H4 (cell line): ENCODE measurements at places on chromosomes 3 and 15. TPM values are rescaled to one million over a fixed set of nuclear protein-coding genes. Genes with fewer than 3 reads are reported as not detected.

Gene SUSD5
- total RNA-seq: not detected in 2 replicates

Gene ISL2
- 2.3 and 4.2 TPM in 2 replicates for total RNA-seq

Gene EOMES
- 0.17 TPM in 1 of 2 replicates, not detected in the other for total RNA-seq

Gene OR5AC2
- total RNA-seq: not detected in 2 replicates

Gene WDR93
- total RNA-seq: 0.35 TPM in 1 of 2 replicates, not detected in the other

Gene IQCF6
- not detected in 2 replicates for total RNA-seq

Gene MYZAP
- 1.5 and 5.1 TPM in 2 replicates for total RNA-seq

Gene TUSC7
- total RNA-seq: not detected in 2 replicates

- no peak for DNase-seq
These were observed 13.1 kb upstream of the EHD4 start for GRCh38 chr15:41985236-41986160.

DNA sequence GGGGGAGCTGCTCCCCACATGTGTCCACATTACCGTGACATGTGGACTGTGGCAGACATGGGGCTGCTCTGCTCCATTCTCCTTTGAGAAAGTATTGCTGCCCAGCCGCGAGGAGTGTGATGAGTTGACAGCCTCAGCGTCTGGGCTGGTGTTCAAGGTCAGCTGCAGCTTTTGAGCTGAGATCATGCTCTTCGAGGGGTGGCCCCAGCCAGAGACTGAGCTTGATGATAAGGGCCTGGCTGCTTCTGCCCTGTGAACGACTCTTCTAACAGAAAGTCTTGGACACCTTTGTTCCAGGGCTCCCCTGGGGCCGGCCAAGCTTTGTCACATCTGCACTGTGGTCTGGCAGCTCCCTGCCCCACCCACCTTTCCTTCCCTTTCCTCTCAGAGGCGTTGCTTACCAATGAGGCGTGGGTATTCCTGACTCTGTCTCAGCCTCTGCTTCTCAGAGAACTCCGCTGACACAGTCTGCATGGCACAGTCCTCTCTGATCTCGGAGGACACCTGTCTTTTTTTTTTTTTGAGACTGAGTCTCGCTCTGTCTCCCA is 86.6 kb downstream of the CHRD start:
- no peak for DNase-seq

GRCh38 chr15:62502451-62502850 is 337.4 kb upstream of the C2CD4B start:
- DNase-seq: no peak

GRCh38 chr3:181210275-181210674 is 220.7 kb upstream of the DNAJC19 start:
- no peak for DNase-seq

DNA sequence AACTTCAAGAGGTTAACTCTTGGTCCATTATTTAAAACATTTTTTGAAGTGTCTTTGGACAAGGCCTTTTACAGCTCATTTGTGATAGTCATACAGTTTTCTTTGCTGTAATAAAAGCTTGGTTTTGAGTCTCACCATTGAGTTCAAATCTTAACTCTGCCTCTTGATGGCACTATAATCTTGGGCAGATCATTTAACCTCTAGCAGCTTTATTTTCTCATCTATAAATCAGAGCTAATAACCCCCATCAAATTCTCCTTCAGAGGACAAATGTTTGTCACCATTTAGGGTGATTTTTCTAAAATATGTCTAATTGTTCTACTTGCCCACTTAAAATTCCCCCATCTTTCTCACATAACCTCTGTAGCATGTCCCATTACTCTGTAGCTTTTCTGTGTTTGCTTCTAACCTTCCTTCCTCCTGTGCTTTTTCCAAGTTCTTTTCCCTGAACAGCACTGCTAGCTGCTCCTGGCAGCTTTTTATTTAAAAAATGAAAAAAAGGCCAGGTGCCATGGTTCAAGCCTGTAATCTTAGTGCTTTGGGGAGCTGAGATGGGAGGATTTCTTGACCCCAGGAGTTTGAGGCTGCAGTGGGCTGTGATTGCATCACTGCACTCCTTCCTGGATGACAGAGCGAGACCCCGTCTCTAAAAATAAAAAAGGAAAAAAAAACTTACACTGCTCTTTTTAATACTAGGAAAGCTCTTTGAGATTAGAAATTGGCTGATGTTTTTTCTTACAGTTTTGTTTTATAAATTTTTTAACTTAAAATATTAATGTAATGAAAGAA is 28.5 kb downstream of the UBE2E1 start:
- no peak for DNase-seq

- DNase-seq: no peak
These were observed 2.9 kb downstream of the CTNNB1 start for GRCh38 chr3:41202075-41202833.

DNA sequence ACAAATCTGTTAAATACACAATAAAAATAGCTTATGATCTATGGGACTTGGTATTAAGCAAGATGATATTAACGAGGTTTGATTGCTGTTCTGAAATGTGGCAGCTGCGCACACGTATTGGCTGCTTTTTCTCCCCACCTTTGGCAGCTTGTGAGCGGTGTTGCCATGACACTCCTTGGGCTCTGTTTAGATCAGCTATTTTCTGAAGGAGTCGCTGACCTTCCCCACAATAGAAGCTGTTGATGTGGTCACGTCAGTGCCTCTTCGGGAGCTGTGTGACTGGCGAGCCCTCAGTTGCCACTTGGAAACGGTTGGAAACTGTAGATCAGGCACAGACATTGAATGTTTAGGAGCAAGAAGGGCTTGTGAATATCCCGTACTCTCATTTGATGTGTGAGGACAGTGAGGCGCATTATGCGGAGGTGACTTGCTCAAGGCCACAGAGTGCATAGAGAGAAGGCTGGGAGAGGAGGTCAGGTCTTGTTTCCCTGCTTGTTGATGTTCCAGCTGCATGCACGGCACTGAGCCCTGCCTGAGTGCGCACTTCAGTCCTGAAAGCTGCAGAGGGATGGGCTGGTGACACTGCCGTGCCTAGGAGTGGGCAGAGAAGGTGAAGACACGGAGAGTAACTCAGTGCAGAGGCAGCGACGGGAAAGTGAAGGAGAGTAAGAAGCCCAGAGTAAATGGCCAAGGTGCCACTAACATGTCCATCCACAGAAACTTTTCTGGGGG is 198.4 kb downstream of the LPP start:
- DNase-seq: no peak

DNA sequence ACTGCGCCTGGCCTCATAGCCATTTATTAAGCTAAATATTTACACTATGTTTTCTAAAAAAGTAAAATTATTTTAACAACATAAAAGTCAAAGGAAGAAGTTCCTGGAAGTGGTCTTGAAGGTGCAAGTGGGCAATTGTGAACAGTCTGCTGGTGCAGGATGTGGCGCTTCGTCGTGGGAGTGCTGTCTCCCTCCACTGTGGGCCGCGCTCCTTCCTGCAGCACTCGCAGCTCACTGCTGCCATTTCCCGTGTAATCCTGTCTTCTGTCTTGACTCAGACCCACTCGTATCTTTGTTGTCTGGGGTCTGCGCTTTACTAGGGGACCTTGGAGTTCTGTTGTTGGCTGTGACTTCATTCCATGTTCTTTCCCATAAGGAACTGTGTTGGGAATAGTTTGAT is 56.3 kb downstream of the APBA2 start:
- DNase-seq: no peak

GRCh38 chr15:81256916-81257315 is 60.2 kb downstream of the IL16 start:
- peak; percentile 35 for DNase-seq

DNA sequence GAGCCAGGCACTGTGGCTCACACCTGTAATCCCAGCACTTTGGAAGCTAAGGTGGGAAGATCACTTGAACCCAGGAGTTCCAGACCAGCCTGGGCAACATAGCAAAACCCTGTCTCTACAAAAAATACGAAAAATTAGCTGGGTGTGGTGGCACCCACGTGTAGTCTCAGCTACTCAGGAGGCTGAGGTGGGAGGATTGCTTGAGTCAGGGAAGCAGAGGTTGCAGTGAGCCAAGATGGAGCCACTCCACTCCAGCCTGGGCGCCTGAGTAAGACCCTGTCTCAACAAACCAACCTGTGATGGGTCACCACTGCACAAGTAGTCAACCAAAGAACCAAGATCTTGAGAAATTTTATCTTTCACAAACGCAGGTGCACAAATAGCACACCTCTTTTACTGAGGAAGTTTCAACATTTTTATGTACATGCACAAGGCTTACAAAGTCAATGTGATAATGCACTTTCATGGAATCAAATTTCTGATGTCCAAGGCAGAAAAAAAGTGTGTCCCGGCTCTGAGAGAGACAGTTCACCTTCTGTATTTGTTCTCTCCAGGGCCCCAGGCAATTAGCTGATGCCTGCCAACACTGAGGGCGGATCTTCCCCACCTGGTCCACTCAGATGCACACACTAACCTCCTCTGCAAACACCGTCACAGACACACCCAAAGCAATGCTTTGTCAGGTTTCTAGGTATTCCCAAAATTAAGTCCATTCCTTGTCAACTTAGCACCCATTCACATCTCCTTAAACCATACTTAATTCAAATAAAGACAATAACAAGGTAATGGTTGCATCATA is 12.4 kb downstream of the ACAA1 start:
- no peak for DNase-seq

GRCh38 chr3:183131735-183132134 is 30.8 kb downstream of the LAMP3 start:
- no peak for DNase-seq

DNA sequence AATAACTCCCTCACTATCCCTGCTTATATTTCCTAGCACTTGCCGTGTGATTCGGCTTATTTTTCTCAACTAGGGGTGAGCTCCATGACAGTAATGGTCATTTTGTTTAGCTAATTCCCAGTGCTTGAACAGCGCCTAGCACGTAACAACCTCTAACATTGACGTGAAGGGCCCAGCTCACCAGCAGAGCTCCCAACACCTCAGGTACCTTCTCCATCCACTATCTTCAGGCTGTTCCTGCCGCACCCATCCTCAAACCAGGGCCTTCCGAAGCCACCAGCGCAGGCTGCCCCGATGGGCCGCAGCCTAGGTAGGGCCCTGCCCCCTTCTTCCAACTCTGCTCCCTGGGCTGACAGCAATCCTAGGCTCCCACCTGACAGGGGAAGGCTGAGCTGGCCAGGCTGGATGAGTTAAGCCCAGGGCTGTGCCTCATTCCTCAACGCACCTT is 751 bp upstream of the RPS17 start:
- no peak for DNase-seq

DNA sequence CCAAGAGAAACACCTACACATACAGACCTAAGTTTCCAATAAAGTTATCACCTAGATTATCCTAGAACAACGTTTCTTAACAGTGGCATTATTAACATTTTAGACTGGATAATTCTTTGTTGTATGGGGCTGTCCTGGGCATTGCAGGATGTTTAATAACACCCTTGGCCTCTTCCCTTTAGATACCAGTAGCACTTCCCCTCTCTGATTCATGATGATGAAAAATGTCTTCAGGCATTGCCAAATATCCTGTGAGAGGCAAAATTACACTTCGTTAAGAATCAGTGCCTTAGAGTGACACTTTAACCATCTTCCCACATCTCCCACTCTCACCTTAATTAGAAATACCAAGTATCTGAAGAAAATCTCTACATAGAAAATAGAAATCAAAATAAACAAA is 352.6 kb downstream of the CGGBP1 start:
- no peak for DNase-seq

- DNase-seq: peak; percentile 44
These were observed 11.5 kb upstream of the PARP14 start for GRCh38 chr3:122668930-122669730.

DNA sequence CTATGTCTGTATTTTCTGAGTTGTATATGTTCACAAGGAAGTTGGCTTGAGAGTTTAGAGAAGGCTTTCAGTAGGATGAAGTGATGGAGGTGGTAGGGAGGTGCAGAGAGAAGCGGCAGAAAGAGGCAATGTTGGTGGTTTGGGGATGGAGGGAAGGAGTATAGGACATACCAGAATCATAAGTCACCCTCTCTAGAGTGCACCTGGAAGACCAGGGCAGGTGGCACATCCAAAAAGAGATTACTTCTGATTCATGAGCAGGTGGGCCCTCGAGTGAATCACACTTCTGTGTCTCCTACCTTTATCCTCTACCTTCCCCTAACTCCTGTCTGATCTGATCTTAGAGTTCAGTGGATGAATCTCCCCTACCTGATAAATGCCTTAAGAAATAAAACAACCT is 41.8 kb upstream of the MRPL3 start:
- no peak for DNase-seq

- DNase-seq: no peak
These were observed 261.4 kb downstream of the GBE1 start for GRCh38 chr3:81500039-81500438.

DNA sequence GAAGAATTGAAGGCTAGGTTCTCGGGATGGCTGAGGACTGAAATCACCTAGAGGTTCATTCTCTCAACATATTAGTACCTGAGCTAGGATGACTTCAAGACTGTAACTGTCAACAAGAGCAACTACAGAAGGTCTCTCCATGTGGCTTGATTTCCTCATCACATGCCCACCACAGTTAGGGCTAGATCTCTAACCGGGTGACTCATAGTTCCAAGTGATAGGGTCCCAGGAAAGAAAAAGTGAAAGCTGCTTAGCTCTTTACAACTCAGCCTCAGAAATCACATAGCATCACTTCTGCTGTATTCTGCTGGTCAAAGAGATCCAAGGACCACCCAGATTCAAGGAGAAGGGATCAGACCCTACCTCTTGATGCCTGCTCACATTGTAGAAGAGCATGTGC is 165.4 kb upstream of the AGTR1 start:
- no peak for DNase-seq

- DNase-seq: peak; percentile 11
These were observed 108.7 kb downstream of the P2RY1 start for GRCh38 chr3:152943645-152944044.

DNA sequence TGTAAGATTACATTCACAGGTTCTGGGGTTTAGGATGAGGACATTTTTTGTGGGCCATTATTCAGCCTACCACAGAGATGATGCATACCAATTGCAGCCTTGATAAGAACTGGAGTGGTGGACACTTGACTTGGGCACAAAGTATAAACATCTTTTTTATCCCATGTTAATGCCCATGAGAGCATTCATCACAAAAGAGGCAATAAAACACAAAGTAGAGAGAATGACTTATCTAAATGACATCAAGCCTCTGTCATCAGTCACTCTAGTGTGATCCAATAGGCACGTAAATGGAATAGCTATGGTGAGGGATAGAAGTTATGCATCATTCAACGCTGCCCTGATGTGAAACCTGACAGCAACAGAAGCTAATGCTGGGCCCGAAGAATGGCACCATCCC is 25.8 kb downstream of the VEPH1 start:
- DNase-seq: no peak

DNA sequence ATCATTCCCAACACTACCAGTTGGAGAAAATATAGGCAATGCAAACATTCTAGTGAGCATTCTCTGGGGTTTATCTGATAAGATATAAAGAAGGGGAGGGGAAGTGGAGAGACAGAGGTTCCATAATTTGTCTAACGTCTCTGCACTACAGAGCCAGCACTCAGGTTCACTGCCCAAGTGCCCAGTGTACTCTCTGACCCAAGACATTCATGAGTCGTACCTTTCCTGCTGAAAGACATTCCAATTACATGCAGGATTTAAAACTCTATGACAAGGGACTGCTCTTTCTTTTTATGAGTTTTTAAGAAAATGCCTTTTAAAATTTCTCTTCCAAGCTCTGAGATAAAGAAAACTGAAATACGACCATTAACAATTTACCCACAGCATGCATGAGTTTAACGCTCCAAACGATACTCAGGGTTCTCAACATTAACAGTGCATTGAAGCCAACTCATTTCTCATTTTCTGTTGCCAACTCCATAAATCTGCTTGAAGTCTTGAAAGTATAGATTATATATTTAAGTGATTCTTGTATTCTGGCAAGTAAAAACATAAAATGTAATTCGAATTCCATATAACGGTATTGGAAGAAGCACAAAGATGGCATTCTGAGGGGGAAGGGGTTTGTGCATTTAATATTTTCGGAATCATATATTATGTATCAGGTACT is 193.4 kb downstream of the SUCLG2 start:
- DNase-seq: no peak

- no peak for DNase-seq
These were observed 11.3 kb upstream of the IQGAP1 start for GRCh38 chr15:90376789-90377188.
